ENCODE measurements at places on chromosomes 7 and 10. TPM values are rescaled to one million over a fixed set of nuclear protein-coding genes. Genes with fewer than 3 reads are reported as not detected.

- DNase-seq: no peak
- H3K4me3 ChIP-seq: no peak overlapping the region
- peaks cover 5% of the 10 kb centered on the region for H3K27me3 ChIP-seq
These were observed 48.3 kb upstream of the FAM171A1 start for GRCh38 chr10:15419279-15419874.

AKAP9 gene
- total RNA-seq: 47.2 TPM

DNA sequence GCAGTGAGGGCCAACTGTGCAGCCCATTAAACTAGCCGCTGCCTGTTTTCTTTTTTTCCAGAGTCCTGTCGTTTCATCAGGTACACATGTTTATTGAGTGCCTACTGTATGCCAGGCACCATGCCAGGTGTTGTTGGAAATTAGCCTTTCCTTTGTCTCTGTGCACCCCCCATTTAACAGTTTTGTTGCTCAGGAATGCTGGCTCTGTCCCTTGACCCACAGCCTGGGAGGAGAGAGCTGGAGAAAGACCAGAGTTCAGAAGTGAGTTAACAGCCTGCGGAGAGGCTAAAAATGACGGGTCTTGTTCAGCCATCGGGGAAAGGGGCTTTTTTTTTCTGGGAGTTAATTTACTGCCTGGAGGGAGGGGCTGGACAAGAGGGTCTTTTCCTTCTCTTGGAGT, 1.3 kb downstream of the LRMDA start:
- H3K36me3 ChIP-seq: no peaks in the 10 kb centered on the region
- DNase-seq: no peak
- H3K27me3 ChIP-seq: peaks cover 54% of the 10 kb centered on the region
- no peak overlapping the region for H3K4me3 ChIP-seq
- peaks cover 2% of the 10 kb centered on the region for H3K4me1 ChIP-seq
- H3K27ac ChIP-seq: no peak overlapping the region

GRCh38 chr7:144384555-144385245, 18.8 kb downstream of the NOBOX start:
- H3K27ac ChIP-seq: no peak overlapping the region
- peak; percentile 49 for DNase-seq
- H3K36me3 ChIP-seq: no peaks in the 10 kb centered on the region

ELFN1 gene
- 0.62 TPM for total RNA-seq

RAMP3 gene
- total RNA-seq: not detected

DNA sequence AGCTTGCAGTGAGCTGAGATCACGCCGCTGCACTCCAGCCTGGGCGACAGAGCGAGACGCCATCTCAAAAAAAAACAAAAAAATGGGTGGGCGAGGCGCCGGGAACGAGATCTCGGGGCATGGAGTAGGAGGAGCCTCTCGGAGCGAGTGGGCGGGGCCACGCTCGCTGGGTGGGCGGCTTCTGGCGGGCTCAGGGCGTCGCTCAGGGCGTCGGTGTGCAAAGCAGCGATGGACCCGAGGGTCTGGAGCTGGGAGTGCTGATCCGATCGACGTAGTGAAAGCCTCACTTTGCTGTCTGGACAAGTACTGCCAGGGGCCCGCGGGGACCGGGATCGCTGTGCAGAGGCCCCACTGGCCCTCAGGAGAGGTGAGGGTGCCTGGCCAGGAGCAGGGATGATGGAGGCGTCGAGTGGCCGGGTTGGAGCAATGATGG, 22.6 kb upstream of the AMZ1 start:
- H3K4me1 ChIP-seq: peaks cover 12% of the 10 kb centered on the region
- no peaks in the 10 kb centered on the region for H3K27me3 ChIP-seq
- no peak overlapping the region for H3K27ac ChIP-seq

DNA sequence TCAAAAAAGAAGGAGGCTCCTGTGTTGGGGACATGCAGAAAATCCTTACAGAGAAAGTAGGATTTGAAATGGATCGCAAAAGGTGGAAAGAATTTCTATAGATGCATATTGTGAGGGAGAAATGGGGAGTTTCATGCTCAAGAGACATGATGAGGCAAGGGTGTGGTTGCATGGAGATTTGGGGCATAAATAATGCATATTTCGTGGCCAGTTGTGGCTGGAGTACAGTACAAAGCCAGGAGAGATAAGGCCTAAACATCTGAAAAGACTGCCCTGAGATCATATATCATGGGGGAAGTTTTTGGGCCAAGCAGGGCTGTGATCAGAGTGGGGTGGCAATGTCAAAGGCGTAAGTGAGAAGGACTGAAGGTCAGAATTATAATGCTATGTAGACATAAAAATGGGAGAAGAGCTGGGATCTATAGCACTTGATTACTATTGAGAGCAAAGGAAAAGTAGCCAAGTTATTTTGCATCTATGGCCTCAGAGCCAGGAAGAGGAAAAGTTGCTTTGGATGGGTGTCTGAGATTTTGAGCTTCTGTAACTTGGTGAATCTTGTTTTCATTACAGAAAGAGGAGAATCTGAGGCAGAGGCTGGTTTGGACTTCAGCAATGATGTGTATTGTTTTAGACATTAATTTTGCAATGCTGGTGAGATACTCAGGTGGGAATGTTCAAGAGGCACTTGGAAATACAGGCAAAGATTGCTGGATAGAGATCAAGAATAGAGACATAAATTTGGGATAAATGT, 166.6 kb downstream of the INHBA start:
- H3K4me1 ChIP-seq: peaks cover 13% of the 10 kb centered on the region
- peaks cover 5% of the 10 kb centered on the region for H3K36me3 ChIP-seq

DNA sequence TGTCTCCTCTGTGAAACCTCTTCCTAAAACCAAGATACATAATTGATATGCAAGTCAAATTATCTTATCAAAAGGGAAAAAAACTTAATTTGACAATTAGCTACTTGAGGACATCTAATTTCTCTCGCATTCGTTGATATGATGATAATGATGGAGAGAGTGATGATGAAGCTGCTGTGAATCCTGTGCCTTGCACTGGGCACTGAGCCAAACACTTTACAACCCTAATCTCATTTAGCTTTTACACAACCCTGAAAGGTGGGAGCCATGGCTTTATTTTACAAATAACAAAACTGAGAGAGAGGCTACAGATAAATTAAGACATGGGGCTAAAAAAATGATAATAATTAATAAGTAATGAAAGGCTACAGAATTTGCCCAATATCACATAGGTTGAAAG, 176.0 kb downstream of the NOC3L start:
- peaks cover 23% of the 10 kb centered on the region for H3K4me1 ChIP-seq
- no peak overlapping the region for H3K4me3 ChIP-seq
- peaks cover 2% of the 10 kb centered on the region for H3K36me3 ChIP-seq
- H3K27me3 ChIP-seq: no peaks in the 10 kb centered on the region

FGFBP3 gene
- total RNA-seq: 3.7 TPM

GRCh38 chr10:95414844-95415485, 124.2 kb upstream of the PDLIM1 start:
- H3K4me1 ChIP-seq: peaks cover 5% of the 10 kb centered on the region
- H3K27ac ChIP-seq: no peak overlapping the region
- H3K36me3 ChIP-seq: no peaks in the 10 kb centered on the region
- no peak for DNase-seq
- peaks cover 51% of the 10 kb centered on the region for H3K27me3 ChIP-seq

AKR1C4 gene
- not detected for total RNA-seq

DNA sequence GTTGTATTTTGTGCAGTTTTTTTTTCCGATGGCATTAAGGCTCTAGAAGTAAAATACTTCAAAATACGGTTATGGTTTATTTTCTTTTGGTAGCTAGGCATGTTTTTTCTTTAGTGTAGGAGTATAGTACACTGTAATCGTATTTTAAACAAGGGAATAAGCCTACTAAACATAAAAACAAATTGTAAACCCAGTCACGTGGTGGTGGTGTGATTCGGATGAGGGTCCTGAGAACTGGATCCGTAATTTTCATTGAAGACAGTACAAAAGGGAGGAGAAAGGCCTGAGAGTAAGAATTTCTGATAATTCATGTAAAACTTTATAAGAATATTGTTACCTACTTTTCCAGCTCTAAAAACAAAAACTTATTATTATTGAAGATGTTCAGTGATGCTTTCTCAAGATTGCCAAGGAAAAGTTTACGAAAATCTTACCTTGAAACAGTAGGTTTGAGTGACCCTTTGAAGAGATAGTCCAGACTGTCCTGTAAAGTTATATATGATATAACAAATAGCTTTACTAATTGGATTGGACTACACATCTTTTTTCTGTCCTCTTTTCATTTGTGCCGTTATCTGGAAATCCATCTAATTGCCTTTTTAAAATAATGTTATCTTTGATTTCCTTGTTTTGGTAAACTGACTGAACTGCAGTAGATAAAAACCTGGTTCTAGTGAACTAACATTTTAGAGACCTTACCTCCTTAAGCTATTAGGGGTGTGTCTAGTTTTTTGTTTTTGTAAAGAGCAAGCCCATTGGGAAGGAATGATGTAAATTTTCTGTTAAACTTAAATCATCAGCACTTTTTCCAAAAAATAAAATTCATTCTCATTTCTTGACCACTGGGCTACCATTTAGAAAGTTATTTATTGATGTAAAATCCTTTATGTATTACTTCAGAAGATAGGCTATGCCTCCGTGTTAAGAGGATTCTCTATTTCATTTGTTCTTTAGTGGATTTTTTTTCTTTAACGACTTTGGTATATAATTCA, 1.0 kb upstream of the PBLD start:
- H3K4me3 ChIP-seq: peak overlapping the region; percentile 99
- DNase-seq: no peak
- H3K27me3 ChIP-seq: no peaks in the 10 kb centered on the region

DNA sequence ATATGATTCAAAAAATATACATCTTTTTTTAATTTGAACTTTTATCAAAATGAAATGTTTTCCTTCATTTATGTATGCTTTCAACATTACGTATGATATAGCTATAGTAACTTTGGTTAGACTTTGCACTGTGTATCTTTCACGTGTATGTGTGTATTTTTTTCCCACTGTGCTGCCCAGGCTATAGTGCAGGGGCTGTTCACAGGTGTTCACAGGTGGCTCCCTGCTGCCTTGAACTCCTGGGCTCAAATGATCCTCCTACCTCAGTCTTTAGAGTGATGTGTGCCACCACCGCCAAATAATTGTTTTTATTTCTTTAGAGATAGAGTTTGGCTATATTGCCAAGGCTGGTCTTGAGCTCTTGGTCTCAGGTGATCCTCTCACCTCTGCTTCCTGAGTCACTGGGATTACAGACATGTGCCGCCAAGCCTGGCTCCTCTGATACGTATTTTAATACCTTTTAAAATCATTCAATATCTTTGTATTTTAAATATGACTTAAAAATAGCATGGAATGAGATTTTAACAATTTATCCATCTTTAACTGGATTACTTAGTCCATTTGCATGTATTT, 29.0 kb downstream of the FANK1 start:
- H3K4me1 ChIP-seq: peaks cover 3% of the 10 kb centered on the region
- no peak for DNase-seq
- H3K4me3 ChIP-seq: no peak overlapping the region
- no peak overlapping the region for H3K27ac ChIP-seq

GRCh38 chr10:100076750-100077149, 4.9 kb downstream of the CPN1 start:
- H3K4me1 ChIP-seq: no peaks in the 10 kb centered on the region
- no peak overlapping the region for H3K4me3 ChIP-seq
- peaks cover 53% of the 10 kb centered on the region for H3K27me3 ChIP-seq
- DNase-seq: no peak

DNA sequence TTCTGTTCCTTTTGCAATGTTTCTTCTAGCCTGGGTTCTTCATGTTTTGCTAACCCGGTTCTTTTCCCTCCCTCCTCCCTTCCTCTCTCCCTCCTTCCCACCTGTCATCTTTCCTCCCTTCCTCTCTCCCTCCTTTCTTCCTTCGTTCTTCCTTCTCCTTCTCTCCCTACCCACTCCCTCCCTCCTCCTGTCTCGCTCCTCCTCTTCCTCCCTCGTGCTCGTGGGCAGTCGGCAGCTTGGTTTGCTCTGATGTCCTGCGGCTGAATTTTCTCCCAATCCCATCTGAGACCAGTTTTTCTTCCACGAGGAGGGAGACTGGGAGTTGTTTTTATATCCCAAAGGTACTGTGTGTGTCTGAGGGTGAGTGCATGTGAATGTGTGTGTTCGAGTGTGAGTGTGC, 43.6 kb upstream of the DIP2C start:
- H3K4me1 ChIP-seq: no peaks in the 10 kb centered on the region
- no peak overlapping the region for H3K27ac ChIP-seq
- peaks cover 38% of the 10 kb centered on the region for H3K27me3 ChIP-seq
- H3K36me3 ChIP-seq: no peaks in the 10 kb centered on the region

GRCh38 chr10:110852255-110852896, 19.4 kb upstream of the PDCD4 start:
- H3K4me3 ChIP-seq: no peak overlapping the region
- no peaks in the 10 kb centered on the region for H3K36me3 ChIP-seq
- peaks cover 4% of the 10 kb centered on the region for H3K27me3 ChIP-seq
- no peak for DNase-seq

- H3K27me3 ChIP-seq: peaks cover 27% of the 10 kb centered on the region
- no peak overlapping the region for H3K27ac ChIP-seq
- no peak for DNase-seq
- no peak overlapping the region for H3K4me3 ChIP-seq
- H3K4me1 ChIP-seq: no peaks in the 10 kb centered on the region
- no peaks in the 10 kb centered on the region for H3K36me3 ChIP-seq
These were observed 129.4 kb downstream of the SLC16A9 start for GRCh38 chr10:59580026-59580863.

RASSF4 gene
- total RNA-seq: 11.8 TPM

DNA sequence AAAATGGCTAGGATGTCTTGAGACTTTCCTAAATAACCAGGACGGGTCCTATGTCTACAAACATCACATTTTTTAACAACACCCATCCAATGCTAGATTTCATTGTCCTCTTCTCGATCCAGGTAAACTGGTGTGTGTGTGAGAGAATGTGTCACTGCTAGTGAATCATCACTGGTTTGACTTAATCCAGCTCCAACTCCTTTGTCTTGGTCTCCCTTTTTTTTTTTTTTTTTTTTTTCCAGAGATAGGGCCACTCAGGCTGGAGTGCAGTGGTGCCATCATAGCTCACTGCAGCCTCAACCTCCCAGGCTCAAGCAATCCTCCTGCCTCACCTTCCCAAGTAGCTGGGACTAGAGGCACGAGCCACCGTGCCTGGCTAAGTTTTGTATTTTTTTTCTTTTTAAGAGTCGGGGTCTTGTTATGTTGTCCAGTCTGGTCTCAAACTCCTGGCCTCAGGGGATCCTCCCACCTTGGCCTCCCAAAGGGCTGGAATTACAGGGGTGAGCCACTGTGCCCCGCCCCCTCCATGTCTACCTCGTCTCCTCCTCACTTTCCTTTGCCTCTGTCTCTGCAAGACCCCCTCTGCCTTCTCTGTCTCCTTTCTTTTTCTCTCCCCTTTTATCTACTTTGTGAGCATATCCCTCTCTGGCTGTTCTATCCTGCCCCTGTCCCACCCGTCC, 2.2 kb upstream of the UFSP1 start:
- H3K4me1 ChIP-seq: peaks cover 40% of the 10 kb centered on the region
- H3K4me3 ChIP-seq: peak overlapping the region; percentile 51
- peaks cover 19% of the 10 kb centered on the region for H3K36me3 ChIP-seq
- peaks cover 7% of the 10 kb centered on the region for H3K27me3 ChIP-seq
- peak overlapping the region; percentile 77 for H3K27ac ChIP-seq

- no peaks in the 10 kb centered on the region for H3K27me3 ChIP-seq
- H3K27ac ChIP-seq: peak overlapping the region; percentile 57
- H3K36me3 ChIP-seq: peaks cover 12% of the 10 kb centered on the region
- no peak overlapping the region for H3K4me3 ChIP-seq
- peaks cover 52% of the 10 kb centered on the region for H3K4me1 ChIP-seq
- no peak for DNase-seq
These were observed 293.9 kb downstream of the SNX13 start for GRCh38 chr7:17646253-17646956.

All from osteocyte (in vitro differentiated cells).